ENCODE measurements at places on chromosomes 2 and 18. TPM values are rescaled to one million over a fixed set of nuclear protein-coding genes. Genes with fewer than 3 reads are reported as not detected.

PRKAG3 gene
- total RNA-seq = not detected

RFTN2 gene
- total RNA-seq = not detected

MAPK4 gene
- 0.20 TPM for total RNA-seq

FAM124B gene
- not detected for total RNA-seq

IWS1 gene
- total RNA-seq = 36.2 TPM

EML6 gene
- total RNA-seq = 1.5 TPM

SFXN5 gene
- 14.8 TPM for total RNA-seq

GULP1 gene
- total RNA-seq = 27.5 TPM

NMUR1 gene
- not detected for total RNA-seq

TMEM182 gene
- 3.4 TPM for total RNA-seq

MLPH gene
- 327 TPM for total RNA-seq

IL36B gene
- total RNA-seq = 0.17 TPM

CYBRD1 gene
- total RNA-seq = 31.4 TPM

SAP130 gene
- 10.8 TPM for total RNA-seq

TMEM178A gene
- total RNA-seq = 0.21 TPM

GPR39 gene
- total RNA-seq = 7.5 TPM

REEP1 gene
- total RNA-seq = 0.88 TPM

IL36RN gene
- total RNA-seq = 0.21 TPM

CAPN14 gene
- total RNA-seq = 0.03 TPM

SETBP1 gene
- 0.47 TPM for total RNA-seq

NGEF gene
- total RNA-seq = 20.3 TPM

ORMDL1 gene
- 39.3 TPM for total RNA-seq

PDCD1 gene
- total RNA-seq = not detected

NDUFB3 gene
- total RNA-seq = 141 TPM

GPR55 gene
- total RNA-seq = not detected

GMPPA gene
- 37.6 TPM for total RNA-seq

MPP4 gene
- total RNA-seq = 0.10 TPM

RGPD3 gene
- 0.18 TPM for total RNA-seq

DCTN1 gene
- total RNA-seq = 144 TPM

FRZB gene
- 0.12 TPM for total RNA-seq

TMEM198 gene
- total RNA-seq = 1.3 TPM

MAP3K19 gene
- not detected for total RNA-seq

EFHD1 gene
- total RNA-seq = 5.0 TPM

CSRNP3 gene
- not detected for total RNA-seq

SIX3 gene
- total RNA-seq = 1.9 TPM

CPO gene
- total RNA-seq = not detected

CHMP3 gene
- 125 TPM for total RNA-seq

Measured in A549 treated with Mapracorat at 1 μM for 4 hours (cell line).